ENCODE measurements at places on chromosomes 2 and 18.

DNA sequence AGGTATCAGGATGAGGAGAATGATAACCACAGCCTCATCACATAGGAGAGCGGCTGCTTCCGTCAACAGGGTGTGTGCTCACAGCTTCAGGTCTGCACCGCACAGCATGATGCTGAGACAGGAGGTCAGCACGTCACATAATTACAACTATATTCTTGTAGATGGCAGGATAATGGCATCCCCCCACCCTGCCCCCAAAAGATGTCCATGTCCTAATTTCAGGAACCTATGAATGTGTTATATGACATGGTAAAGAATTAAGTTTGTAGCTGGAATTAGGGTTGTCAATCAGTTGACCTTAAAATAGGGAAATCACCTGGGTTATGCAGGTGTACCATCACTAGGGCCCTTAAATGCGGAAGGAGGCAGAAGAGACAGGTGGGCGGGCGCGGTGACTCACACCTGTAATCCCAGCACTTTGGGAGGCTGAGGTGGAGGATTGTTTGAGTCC, 73.9 kb downstream of the ARL4C start:
- DNase-seq: no peak

DNA sequence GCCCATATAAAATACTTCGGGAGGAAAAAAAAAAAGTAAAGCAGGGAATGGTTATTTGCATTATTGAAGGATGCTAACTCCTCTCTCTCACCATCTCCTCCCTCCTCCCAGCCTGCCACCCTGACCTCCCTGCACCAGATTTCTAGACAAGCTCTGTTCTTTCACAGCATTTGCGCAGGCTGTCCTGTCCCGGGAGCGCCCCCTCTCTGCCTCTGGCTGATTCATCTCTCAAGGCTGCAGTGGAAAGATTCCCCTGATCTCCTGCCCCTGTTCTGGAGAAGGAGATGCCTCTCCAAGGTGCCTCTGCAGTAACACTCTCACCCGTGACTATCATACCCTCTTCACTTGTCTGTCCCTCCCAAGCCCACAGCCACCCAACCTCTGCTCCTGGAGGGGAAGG, 38.5 kb downstream of the COL4A4 start:
- DNase-seq: peak; percentile 83

GRCh38 chr18:48657447-48658120, 118.8 kb downstream of the CTIF start:
- DNase-seq: no peak

DNA sequence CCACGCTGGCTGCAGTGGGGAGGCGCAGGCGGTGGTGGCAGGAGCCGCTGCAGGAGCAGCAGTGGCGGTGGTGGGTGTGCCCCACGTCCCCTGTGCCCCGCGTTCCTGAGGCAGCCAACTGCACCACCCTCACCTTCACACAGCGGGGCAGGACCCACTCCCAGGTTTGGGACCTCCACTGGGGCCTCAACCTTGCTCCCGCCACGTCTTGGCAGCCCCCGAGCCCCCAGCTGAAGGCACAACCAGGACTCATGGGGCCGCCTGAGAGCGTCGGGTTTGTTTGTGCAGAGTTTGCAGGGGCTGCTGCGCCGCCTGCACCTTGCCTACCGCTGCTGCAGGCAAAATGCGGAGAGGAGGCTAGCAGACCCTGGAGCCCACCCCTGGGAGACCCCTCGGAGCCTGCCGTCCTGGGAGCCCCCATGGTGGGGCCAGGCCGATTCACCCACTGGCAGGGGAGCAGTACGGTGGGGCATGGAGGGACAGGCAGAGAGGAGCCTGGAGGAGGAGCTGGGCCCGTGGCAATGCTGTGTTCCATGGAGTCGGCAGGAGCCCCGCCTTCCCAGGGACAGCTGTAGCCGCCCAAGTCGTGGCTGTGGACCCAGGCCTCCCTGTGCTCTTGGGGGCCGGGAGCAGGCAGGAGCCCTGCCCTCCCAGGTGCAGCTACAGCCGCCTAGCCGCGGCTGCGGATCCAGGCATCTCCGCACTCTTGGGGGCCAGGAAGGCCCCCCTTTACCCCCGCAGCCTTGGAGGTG, 14.7 kb upstream of the EML6 start:
- peak; percentile 83 for DNase-seq

DNA sequence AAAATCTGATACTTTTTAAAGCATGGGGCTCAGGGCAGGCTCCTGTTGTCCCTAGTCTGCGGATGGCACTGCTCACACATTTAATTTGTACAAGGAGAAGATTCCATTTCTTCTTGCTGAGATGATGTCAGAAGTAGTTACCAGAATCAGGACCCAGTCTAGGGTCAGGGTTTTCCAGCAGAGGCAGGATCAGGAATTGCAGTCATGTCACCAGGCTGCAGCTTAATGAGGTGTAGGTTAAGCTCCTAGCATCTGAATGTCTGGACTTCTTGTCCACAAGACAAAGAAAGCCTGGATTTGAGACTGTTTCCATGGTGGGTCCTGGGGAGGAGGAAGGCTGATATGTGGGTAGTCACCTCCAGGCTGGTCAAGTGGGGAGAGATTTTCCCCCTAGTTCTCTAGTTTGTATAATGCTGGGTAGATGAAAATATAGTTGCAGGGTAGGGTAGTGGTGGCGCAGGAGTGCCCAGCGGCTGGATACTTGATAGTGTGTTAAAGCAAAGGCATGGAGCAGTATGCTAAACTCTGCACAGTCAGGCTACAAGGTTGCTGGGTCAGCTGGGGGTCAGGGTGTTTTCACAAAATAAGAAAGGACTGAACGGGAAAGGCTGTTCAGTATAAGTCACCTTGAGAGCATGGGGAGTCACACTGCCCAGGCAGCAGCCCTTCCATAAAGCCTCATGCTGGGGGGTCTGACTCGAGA, 148.4 kb downstream of the PRKCE start:
- DNase-seq: no peak

GRCh38 chr2:24730481-24730880, 62.7 kb downstream of the PTRHD1 start:
- no peak for DNase-seq

- no peak for DNase-seq
These were observed 65.2 kb upstream of the LRPPRC start for GRCh38 chr2:44060990-44061389.
